ENCODE measurements at places on chromosomes 4 and X. TPM values are rescaled to one million over a fixed set of nuclear protein-coding genes. Genes with fewer than 3 reads are reported as not detected.

GRCh38 chr4:101604976-101605375 lies 185.6 kb upstream of the BANK1 start:
- DNase-seq = no peak

DNA sequence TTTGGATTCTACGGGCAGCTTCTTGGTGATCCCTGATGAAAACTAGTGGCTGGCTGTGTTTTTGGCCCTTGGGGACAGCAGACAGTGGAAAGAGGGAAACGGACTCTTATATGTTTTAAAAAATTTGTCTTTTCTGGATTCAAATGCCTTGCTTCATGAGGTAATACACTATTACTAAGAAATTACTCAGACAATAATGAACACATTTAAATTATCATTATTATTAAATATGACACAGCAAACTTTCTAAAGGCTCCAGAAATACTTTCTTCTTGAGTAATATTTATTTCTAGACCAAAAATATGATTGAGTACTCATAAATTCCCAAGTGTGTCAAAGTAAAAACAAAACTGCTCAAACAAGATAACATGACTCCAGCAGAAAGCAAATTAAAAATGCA lies 520.7 kb upstream of the AADAT start:
- no peak for DNase-seq

TMPRSS11A gene
- not detected for total RNA-seq

SYNPO2 gene
- 0.42 TPM for total RNA-seq

GAGE1 gene
- total RNA-seq = not detected

- no peak for DNase-seq
These were observed 771 bp upstream of the RBPJ start for GRCh38 chr4:26319949-26320537.

DNA sequence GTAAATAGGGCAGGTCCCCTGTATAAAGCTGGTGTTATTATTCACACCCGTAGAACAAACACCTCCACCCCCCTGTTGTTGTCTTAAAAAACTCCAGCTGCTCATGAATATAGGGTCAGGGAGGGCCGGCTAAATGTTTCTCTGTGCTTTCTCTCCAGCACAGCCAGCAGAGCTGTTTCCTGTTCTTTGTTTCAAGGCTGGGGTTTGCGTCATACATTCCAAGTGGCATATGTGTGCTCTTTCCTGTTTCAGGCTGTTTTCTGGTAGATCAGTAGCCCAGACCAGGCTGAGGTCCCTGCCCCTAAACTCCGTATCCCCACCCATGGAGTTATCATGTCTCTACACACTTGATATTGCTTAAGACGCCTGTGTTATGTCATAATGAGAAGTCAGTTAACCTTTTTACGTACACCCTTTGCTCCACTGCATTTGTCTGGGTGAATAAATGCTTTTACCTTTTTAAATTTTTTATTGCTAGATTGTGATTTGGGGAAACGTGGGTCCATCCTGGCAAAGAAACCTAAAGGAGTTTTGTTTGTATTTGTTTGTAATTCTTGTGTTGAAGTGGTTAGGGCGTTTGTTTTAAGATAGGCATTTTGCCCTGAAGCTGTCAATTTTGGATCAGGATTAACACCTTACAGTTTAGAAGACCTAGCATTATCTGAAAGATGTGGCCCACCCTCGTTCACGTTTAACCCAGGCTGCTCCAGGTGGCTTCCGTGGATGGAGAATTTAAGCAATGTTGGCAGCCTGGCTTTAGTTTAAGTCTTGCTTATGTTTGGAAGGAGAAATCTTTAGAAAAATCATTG lies 3.3 kb downstream of the KLF3 start:
- peak; percentile 98 for DNase-seq

DNA sequence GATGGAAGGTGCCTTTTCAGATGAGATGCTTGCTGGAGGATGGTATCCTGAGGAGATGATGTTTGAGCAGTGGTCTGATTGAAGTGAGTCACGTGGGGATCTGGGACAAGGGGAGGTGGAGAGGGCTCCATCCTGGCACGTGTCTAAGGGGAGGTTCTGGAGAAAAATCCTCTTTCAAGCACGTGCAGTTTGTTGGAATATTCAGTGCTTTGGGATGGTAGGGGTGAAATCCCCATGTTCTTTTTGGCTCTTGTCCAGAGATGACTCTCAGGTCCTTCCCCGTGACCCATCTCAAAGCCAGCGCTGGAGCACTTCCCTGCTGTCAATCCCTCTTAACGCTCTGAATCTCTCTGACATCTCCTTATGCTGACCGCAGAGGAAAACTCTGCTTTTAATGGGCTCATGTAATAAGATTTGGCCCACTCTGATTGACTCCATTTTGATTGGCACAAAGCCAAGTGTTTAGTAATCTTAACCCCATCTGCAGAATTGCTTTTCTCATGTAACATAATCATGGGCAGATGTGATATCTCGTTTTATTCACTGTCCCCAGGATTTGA lies 10.8 kb upstream of the KLKB1 start:
- DNase-seq = no peak

DNA sequence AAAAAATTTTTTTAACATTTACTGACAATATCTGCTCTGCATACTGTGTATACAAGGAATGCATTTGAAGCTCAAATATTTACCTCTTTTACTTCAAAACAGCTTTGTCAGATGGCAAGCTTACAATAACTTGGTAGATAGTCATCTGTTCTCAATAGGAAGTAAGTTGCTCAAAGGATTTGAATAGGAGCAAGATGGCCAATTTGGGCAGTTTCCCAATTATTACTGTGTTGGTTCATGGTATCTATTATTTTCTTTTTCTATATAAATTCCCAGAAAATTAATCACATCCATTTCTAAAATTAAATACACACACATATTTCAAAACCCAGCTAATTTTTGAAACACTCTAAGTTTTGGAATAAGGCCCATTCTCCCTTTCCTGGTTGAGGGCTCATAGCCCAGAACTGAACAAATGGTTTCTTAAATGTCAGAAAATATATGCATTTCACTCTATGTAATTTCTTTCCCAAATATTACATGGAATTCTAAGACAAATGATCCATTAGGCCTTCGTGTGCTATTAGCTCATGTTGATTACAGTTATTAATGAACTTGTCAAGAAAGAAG lies 60.2 kb upstream of the BLTP1 start:
- no peak for DNase-seq

GRCh38 chrX:33385546-33385945 lies 174.2 kb upstream of the DMD start:
- DNase-seq = no peak

GRCh38 chr4:158161551-158162354 lies 11.1 kb downstream of the GASK1B start:
- DNase-seq = peak; percentile 52

- peak; percentile 33 for DNase-seq
These were observed 57.6 kb upstream of the RBPJ start for GRCh38 chr4:26263165-26263564.
